ENCODE measurements at places on chromosomes 2 and 18.
A peak's percentile ranks its signal among the peaks of the same experiment; 100 is the strongest.

- H3K4me3 ChIP-seq: no peak overlapping the region
- no peaks in the 10 kb centered on the region for H3K27me3 ChIP-seq
- H3K4me1 ChIP-seq: no peaks in the 10 kb centered on the region
- no peaks in the 10 kb centered on the region for H3K36me3 ChIP-seq
- no peak overlapping the region for H3K27ac ChIP-seq
Observed at GRCh38 chr2:175605640-175606009, 396.4 kb downstream of the LNPK start.

GRCh38 chr2:26298638-26299393 lies 47.1 kb upstream of the SELENOI start:
- H3K36me3 ChIP-seq: no peaks in the 10 kb centered on the region
- peak; percentile 26 for DNase-seq
- H3K27ac ChIP-seq: peak overlapping the region; percentile 74
- H3K27me3 ChIP-seq: no peaks in the 10 kb centered on the region
- H3K4me1 ChIP-seq: peaks cover 22% of the 10 kb centered on the region
- peak overlapping the region; percentile 67 for H3K4me3 ChIP-seq

DNA sequence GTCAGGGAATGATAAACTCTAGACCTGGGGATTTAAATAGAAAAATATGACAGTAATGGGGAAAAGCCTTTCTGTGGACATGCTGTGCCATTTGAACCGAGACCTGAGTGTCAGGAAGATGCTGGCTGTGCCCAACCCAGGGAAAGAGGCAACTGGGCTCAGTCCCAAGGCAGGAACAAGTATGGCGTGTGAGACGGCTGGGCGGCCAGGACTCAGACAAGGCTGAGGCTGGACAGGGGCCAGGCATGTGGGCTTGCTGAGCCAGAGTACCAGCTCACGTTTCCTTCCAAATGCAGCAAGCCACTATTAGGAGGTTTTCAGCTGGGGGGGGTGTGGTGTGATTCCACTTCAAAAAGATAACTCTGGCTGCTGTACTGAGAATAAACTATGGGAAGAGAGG lies 92.4 kb downstream of the INPP5D start:
- H3K4me3 ChIP-seq: no peak overlapping the region
- no peaks in the 10 kb centered on the region for H3K4me1 ChIP-seq
- H3K36me3 ChIP-seq: peaks cover 57% of the 10 kb centered on the region
- no peak overlapping the region for H3K27ac ChIP-seq
- no peaks in the 10 kb centered on the region for H3K27me3 ChIP-seq
- no peak for DNase-seq

DNA sequence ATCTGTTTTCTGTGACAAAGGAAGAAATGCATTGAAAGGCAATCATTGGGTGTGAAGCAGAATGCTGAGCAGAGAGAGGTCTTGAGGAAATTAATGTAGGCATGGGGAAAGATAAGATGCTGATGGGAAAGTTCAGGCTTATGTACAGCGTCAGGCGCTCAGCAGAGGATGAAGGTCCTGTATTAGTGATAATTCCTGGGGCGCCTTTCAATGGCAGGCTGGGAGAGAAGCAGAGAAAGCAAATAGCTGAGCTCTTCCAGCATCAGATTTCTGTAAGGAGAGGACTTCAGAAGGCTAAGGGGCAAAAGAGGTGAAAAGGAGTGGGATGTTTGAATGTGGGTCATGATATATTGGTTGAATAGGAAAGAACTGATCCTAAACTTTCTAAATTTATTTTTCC lies 129.8 kb downstream of the HNMT start:
- no peak overlapping the region for H3K27ac ChIP-seq
- no peaks in the 10 kb centered on the region for H3K27me3 ChIP-seq
- no peaks in the 10 kb centered on the region for H3K36me3 ChIP-seq
- no peak for DNase-seq

- H3K27ac ChIP-seq: no peak overlapping the region
- DNase-seq: no peak
- no peaks in the 10 kb centered on the region for H3K27me3 ChIP-seq
- H3K4me1 ChIP-seq: no peaks in the 10 kb centered on the region
- H3K36me3 ChIP-seq: peaks cover 13% of the 10 kb centered on the region
- H3K4me3 ChIP-seq: no peak overlapping the region
Observed at GRCh38 chr2:190431907-190432306, 23.8 kb downstream of the MFSD6 start.

GRCh38 chr18:68441241-68441640 lies 273.7 kb downstream of the TMX3 start:
- no peaks in the 10 kb centered on the region for H3K36me3 ChIP-seq
- H3K4me3 ChIP-seq: no peak overlapping the region
- no peaks in the 10 kb centered on the region for H3K27me3 ChIP-seq

GRCh38 chr2:79855264-79856006 lies 342.6 kb downstream of the CTNNA2 start:
- H3K36me3 ChIP-seq: no peaks in the 10 kb centered on the region
- H3K4me3 ChIP-seq: no peak overlapping the region
- H3K4me1 ChIP-seq: no peaks in the 10 kb centered on the region
- no peak overlapping the region for H3K27ac ChIP-seq
- no peak for DNase-seq

- H3K4me1 ChIP-seq: no peaks in the 10 kb centered on the region
- H3K4me3 ChIP-seq: no peak overlapping the region
- H3K27me3 ChIP-seq: no peaks in the 10 kb centered on the region
- H3K27ac ChIP-seq: no peak overlapping the region
- no peak for DNase-seq
Observed at GRCh38 chr2:220065581-220065980, 438.2 kb downstream of the SLC4A3 start.

GRCh38 chr18:13181765-13182164 lies 36.8 kb upstream of the LDLRAD4 start:
- no peak for DNase-seq
- no peak overlapping the region for H3K4me3 ChIP-seq
- no peaks in the 10 kb centered on the region for H3K4me1 ChIP-seq
- no peaks in the 10 kb centered on the region for H3K27me3 ChIP-seq
- no peaks in the 10 kb centered on the region for H3K36me3 ChIP-seq

GRCh38 chr2:218860950-218861381 lies 1.4 kb downstream of the WNT6 start:
- peaks cover 8% of the 10 kb centered on the region for H3K4me1 ChIP-seq
- no peak overlapping the region for H3K27ac ChIP-seq
- H3K4me3 ChIP-seq: no peak overlapping the region

GRCh38 chr18:61749031-61749430 lies 143.8 kb downstream of the RNF152 start:
- peaks cover 27% of the 10 kb centered on the region for H3K4me1 ChIP-seq
- DNase-seq: no peak
- H3K4me3 ChIP-seq: no peak overlapping the region
- H3K27ac ChIP-seq: no peak overlapping the region

DNA sequence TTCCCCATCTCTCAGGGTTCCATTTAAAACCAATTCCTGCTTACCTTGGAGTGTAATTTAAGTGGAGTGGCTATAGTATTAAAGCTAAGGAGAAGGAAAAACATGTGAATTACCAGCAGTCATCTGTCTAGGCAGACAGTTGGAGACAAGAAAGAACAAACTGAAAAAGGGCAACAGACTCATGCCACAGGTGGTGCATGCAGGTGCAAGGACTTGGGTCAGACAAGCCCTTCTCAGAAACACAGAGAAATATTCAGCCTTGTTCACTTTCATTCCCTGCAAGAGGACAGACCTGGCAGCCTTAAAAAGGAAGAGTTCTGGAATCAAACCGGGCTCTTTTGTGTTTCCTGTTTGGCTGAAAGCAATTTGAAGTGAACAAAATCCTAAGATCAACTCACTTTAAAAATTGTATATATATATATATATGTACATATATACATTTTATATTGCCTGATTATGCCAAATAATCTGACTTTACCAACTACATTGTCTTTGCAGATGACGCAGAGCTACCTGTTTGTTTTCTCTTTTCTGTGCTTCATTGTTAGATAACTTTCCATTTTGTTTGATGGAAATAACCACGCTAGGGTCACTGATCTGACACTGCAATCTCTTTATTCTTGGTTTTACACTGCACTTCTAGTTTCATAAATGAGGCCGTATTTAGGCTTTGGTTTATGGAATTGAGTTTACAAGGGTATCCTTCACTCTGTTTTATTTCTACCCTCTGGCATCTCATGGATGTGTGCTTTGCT lies 35.1 kb upstream of the VPS54 start:
- H3K36me3 ChIP-seq: no peaks in the 10 kb centered on the region
- peak; percentile 19 for DNase-seq
- no peak overlapping the region for H3K27ac ChIP-seq
- H3K4me3 ChIP-seq: no peak overlapping the region

DNA sequence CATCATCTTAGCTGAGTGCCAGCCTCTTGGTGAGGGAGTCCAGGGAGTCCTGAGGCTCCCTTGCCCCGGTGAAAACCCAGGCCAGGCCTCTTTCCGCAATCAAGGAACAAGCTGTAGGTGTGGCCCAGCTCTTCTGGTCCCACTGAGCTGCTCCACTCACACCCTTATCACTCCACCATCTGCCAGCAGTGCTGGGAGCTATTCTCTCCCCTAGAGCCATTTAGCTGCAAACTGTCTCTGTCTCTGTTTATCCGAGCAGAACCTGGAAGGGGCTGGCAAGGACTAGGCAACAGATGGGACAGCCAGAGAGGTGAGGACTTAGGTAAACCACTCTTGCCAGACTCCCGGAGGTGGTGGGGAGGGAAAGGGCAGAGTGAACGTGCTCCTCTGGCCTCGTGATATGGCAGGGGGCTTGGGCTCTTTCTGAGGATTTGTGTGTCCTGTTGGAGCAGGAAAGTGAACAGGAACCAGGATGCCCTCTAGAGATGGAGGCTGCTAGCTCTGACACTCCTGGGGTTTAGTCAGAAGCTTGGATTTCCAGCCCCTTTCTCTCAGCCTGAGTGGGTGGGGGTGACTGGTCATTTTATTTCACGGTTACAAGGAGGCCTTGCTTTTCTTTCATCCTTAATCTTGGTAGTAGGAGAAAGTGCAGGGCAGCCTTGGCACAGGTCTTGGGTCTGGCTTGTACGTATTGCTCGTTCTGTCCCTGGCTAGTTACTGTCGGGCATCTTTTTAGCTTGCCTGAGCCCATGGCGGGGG lies 19.6 kb downstream of the B3GNT2 start:
- H3K27ac ChIP-seq: no peak overlapping the region
- H3K4me3 ChIP-seq: no peak overlapping the region
- no peaks in the 10 kb centered on the region for H3K4me1 ChIP-seq
- H3K27me3 ChIP-seq: no peaks in the 10 kb centered on the region
- no peak for DNase-seq

DNA sequence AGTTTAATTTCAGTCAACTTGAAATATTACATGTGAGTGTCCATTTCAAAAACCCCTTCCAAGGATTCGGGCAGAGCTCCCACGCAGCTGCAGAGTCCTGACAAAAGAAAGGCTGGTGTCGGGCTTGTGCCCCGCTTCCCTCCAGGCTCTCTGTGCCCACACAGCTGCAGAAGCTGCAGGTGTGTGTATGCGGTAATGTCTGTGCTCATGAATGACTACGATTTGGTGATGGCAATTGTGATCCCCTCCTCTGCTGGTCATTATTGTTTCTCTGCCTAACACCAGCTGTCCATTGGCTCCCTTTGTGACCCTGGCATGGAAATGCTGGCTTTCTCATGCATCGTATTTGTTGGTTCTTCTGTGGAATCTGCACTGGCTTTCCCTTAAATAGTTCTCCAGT lies 224.8 kb downstream of the NUP35 start:
- no peaks in the 10 kb centered on the region for H3K27me3 ChIP-seq
- H3K4me3 ChIP-seq: no peak overlapping the region
- no peak for DNase-seq
- no peak overlapping the region for H3K27ac ChIP-seq

DNA sequence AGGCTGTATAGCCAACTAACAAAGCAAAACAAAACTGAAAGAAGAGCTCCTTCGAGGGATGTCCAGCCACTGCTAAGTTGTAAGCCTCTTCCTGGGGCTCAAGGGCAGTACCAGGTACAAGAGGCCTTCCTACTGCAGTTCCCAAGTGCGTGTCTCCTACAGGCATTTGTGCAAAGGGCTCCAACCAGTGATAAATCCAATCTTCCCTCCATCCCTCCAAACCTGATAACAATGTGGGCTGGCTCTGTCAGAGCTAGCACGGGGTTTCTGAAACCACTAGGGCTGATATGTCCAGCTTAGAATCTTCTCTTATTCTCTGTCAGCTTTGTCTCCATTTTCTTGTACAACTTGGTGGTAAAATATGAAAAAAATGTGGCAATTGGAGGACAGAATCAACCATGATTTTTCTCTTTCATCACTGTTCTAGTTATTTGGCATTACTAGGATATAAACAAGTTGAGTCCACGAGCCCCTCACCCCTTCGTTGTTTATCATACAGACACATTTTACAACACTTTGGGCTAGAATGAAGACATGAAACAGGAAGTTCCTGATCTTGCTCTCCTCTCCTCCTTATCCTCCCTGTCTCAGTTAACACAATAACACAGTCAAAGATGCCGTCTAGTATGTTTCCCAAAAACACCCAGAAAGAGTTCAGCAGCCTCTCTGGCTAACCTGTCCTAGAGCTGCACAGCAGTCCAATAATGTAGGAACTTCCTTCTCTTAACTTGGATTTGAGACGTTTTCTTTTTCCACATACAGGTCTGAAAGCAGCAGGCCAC lies 35.4 kb upstream of the WIPF1 start:
- peak; percentile 23 for DNase-seq
- peak overlapping the region; percentile 99 for H3K27ac ChIP-seq
- no peaks in the 10 kb centered on the region for H3K27me3 ChIP-seq
- peaks cover 64% of the 10 kb centered on the region for H3K4me1 ChIP-seq
- H3K36me3 ChIP-seq: peaks cover 37% of the 10 kb centered on the region

DNA sequence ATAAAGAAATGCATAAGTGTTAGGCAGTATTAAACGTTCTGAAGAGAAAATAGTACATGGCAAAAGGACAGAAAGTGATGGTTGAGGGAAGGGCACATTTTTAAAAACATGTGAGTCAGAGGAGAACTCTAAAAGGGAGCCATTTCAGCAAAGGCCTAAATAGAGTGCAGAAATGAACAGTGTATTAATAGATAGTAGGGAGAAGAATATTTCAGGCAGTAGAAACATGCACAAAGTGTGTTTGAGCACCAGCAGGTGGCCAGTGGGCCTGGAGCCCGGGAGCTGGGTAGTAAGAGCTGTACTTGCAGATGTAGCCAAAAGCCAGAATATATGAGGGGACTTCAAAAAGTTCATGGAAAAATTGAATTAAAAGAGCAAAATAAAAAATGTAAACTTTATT lies 288.1 kb upstream of the FIGN start:
- H3K4me3 ChIP-seq: no peak overlapping the region
- no peaks in the 10 kb centered on the region for H3K27me3 ChIP-seq
- H3K4me1 ChIP-seq: no peaks in the 10 kb centered on the region
- no peak overlapping the region for H3K27ac ChIP-seq
- no peak for DNase-seq
